Right renal cortex interstitium (tissue), 3 donors: ENCODE measurements at places on chromosomes 7 and 10.

- DNase-seq, result no peak
Observed at GRCh38 chr7:83872501-83872900, 223.6 kb upstream of the SEMA3E start.

- no peak for DNase-seq
Observed at GRCh38 chr10:128462844-128463243, 336.6 kb upstream of the MKI67 start.

DNA sequence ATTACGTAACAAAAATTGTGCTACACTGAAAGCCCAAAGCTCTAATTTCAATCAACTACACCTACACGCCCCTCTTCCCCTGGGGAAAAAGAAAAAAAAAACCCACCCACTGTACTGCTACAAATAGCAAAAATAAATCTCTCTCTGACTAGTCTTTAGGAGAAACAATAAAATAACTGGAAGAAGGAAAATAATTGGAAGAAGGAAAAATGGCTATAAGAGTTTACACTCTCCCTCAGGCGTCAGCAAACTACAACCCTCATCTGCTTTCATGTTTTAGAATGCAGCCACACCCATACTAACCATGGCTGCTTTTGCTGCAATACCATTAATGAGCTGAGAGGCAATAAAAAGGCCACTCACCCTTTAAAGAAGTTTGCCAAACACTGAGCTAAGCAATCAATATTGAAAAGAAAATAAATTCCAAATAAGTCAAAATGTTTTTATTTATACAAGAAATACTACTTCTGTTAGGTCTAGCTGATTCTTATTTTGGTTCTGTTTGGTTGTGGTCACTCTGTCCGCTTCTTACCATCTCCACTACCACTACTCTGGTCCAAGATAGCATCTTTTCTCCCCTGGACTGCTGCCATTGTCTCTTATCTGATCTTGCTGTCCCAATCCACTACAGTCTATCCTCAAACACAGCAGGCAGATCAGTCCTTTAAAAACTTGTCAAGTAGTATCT, 3.8 kb downstream of the MINDY3 start:
- DNase-seq, result no peak

- no peak for DNase-seq
Observed at GRCh38 chr7:87148332-87148955, 3.8 kb upstream of the DMTF1 start.

DNA sequence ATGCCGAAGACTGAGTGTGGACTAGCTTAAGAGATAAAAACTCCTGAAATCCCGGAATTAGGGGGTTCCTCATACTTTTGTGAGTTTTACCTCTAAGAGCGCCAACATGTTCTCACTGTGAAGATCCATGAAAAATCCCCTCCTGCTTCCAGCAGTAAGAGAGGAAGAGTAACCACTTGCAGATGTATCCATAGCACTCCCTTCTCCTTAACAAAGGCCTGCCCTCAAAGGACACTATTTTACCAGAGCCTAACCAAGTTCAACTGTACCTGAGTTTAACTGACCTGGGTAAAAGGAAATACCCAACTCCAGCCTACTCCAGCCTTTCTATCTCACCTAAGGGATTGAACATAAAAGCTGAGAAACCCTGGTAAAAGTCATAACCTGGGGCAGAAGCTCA, 280.9 kb downstream of the POLR1F start:
- DNase-seq, result no peak

- DNase-seq, result no peak
Observed at GRCh38 chr7:137146012-137146455, 197.5 kb downstream of the PTN start.

DNA sequence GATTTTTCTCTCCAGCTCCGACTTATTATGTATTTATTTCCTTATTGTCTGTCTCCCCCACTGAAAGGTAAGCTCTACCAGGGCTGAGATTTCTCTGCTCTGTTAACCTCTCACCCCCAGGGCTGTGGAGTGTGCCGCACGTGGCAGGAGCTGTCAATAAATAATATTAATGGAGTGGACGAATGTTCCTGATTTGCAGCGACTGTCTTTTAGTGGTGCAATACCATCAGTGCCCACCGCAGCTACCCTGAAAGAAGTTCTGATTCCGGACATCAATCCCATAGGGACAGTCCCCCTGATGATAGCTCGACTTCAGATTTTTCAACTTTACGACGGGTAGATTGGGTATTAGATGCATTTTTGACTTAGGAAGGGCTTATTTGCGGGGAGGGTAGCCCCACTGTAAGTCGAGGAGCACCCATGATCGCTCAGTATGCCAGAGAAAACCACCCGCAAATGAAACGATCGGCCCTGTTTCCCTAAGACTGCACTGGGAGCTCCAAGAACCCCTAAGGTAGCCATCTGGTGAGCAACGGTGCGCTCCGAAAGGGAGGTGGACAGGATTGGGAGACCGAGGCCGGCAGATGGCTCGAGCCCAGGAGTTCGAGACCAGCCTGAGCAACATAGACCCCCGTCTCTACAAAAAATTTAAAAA, 986 bp upstream of the PPP2R2D start:
- DNase-seq, result no peak
